Activated T-cell treated with anti-CD3 and anti-CD28 coated beads, Interleukin-2, amount 50 U/mL, for 4 hours (primary cell): ENCODE measurements at places on chromosomes 3 and 15. TPM values are rescaled to one million over a fixed set of nuclear protein-coding genes. Genes with fewer than 3 reads are reported as not detected.

DNA sequence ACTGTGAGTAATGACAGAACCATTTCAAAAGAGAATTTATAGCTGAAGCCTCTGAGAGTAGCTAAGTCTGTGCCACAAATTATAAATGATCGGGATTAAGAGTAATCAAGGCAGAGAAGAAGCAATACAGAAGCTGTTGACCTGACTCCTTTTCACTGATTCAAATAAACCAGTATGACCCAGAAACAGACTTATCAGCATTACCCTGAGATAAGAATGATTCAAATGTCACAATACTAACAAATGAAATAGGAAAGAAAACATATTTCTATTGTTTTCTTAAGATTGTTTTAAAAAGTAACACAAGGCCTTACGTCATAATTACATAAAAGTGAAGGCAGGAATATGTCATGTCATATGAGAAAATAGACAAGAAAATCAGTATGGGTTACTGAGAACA lies 1534.6 kb downstream of the SI start:
- no peak for DNase-seq

- DNase-seq: no peak
Observed at GRCh38 chr3:72329354-72329753, 518.9 kb downstream of the SHQ1 start.

BCHE gene
- not detected for total RNA-seq

EXD1 gene
- total RNA-seq: not detected
